ENCODE measurements at places on chromosomes 2 and 18.

DNA sequence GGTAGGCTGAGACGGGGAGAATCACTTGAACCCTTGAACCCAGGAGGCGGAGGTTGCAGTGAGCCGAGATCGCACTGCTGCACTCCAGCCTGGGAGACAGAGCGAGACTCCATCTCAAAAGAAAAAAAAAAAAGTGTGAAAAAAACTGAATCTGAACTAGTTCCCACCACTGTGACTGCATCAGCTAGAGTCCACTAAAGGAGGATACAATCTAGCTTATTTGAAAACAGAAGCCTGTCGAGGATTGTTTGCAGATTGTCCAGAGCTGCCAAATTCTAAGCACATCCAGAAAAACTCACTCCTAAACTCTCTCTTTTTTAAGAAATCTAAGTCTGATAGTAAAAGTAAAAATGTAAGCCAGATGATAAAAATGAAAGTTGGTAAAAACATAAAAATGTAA lies 10.6 kb downstream of the GFPT1 start:
- no peak for DNase-seq

- no peak for DNase-seq
These were observed 484 bp downstream of the ABCB6 start for GRCh38 chr2:219218217-219218731.

DNA sequence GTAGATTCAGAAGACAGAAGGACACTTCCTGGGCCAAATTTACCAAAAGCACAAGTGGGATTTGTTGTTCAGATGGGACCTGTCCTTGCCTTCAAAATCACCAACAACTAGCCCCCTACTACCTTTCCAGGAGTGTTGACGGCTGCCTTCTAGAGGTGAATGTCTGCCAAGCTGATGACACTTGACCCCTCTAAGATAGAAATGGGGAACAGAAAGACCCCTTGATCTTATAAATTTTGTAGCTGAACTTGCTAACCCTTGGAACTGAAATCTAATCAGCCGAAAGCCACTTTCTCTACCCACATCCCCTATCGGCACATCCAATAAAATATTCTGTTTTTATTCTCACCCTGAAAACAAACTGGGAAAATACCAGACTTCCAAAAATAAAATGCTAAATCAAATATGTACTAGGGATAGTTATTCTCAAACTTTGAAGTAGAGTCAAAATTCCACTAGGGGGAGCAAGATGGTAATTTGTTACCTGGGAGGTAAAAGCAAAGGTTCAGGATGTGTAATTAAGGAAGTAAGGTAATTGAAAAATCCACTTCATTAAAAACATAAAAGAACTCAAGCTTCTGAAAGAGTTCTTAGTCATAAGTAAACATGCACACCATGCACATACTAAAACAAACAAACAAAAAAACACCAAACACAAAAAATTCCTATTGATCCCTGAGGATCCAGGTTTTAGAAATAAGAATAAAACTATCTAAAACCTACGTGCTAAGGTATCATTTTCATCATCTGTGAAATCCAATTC lies 119.2 kb downstream of the ANKRD44 start:
- DNase-seq: no peak

GRCh38 chr18:22734791-22735627 lies 198.1 kb upstream of the RBBP8 start:
- no peak for DNase-seq

DNA sequence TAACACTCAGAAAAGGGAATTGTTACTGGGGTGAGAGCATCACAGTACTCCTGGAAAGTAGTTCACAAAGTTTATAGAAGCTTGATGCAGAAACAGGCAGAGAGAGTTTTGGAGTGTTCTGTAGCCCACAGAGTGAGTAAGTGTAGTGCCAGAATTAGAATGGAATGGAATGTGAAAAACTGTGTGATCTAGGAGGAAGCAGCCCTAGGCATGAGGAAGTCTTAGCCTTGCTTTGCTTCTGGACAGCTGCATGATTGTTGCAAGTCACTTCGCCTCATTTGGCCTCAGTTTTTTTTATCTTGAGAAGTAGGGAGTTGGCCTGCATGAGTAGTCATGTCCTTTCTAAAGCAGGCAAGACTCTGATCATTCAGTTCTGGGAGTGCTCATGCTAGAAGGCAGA lies 10.9 kb downstream of the SERPINB12 start:
- no peak for DNase-seq

DNA sequence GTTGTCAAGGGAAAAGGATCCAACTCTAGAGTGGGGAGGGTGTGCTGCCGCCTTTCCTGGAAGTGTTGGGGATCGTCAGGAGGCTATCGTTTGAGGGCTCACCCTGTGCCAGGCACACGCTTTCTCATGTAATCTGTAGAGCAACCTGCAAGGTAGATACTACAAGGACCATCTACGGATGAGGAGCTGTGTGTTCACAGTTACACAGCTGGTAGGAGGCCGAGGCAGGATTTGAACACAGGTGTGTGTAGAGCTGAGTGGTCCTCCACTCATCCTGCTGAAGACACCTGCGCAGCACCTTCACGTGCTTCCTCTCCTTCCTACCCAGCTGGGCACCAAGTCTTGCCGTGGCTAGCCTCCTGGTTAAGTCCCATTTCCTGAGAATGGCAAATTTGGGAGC lies 68.3 kb downstream of the MARCO start:
- no peak for DNase-seq

DNA sequence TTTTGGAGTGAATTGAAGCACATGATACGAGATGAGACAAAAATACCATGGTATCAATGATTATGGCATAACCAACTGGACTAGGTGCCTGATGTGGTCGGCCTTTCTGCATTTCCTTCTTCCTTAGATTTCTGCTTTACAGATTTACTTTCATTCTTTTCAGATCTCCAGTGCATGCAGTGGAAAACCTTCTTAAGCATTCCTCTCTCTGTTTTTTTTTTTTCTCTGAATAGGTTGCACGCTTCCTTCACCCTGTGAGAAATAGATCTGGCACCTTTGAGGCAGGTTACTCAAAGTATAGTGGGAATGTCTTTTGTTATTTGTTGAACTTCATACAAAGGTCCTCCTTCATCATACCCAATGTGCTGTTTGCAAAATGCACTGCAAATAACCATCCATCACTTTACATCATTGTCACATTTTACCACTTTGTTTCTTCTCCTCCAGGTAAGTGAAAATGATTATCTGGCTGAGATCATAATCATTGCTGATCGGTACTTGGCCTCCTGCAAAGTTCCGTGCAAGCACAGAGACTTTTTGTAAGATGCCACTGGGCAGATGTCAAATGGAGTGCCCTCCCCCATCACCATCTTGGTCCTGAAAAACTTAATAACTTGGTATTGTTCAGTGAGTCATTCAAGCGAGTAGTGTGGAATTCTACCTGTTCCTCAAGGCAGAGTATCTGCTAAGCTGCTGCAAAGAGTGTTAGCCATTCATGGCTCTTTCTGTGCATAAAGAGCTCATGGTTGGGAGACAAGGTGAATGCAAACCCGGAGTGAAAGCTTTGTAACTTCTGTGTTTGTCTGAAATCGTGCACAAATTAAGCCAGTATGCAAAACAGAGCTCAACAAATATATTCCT lies 30.0 kb upstream of the KLHL14 start:
- DNase-seq: no peak

DNA sequence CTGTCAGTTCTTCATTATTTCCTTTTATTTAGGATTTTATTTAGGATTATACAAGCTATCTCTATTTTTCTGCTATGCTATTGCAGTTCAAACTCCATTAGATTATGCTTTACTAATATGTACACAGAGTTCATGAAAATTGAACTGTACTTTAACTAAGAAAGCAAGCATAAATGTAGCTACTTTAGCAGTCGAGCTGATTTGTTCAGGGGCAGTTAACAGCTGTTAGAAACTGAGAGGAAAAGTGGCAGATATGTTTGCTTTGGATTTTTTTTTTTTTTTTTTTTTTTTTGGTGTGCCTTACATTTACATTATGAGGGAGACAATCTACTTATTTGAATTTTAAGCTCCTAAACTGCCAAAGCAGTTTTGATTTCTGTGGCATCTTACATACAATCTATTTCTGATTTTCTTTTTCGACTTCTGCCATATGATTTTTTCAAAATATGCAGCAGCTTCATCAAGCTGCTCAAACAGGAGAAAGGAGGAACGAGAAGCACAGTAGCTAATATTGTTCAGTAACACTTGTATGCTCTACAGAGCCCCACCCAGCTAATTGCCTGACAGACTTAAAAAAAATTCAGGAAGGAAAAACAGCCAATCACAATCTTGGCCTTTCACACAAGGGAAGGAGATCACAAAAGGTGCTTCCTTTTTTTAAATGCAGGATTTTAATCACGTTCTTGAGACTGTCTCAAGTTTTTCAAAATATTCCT lies 233.4 kb upstream of the SIX3 start:
- no peak for DNase-seq

DNA sequence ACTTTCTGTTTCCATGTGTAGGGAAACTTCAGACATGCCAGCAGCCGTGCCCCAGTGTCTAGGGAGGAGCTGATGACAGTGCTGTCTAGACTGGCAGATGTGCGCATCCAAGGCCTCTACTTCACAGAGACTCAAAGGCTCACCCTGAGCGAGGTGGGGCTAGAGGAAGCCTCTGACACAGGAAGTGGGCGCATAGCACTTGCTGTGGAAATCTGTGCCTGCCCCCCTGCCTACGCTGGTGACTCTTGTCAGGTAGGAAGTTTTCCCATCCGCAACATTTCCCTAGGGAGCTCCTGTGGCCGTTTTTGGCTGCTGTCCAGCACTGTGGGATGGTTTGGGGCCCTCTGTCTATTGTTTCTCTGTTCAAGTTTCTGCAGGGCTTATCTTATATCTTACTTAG lies 143.1 kb upstream of the TTC39C start:
- no peak for DNase-seq

DNA sequence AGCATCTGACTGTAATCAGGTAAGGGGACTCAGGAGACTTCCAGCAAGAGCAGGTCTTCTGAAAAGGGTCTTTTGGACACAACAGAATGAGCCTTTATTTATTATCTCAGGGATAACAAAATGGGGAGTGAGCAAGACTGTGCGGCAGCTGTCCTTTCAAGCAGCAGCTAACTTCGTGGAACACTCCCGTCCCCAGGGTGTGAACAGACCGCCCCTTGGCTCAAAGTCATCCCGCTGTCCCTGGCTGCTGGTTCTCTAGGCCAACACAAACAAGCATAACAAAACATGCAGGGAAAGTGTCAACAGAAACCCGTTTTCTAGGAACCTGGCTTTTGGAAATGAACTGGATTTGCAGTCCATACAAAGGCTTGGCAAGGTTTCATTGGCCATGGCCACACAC lies 787.9 kb upstream of the FANCL start:
- no peak for DNase-seq

DNA sequence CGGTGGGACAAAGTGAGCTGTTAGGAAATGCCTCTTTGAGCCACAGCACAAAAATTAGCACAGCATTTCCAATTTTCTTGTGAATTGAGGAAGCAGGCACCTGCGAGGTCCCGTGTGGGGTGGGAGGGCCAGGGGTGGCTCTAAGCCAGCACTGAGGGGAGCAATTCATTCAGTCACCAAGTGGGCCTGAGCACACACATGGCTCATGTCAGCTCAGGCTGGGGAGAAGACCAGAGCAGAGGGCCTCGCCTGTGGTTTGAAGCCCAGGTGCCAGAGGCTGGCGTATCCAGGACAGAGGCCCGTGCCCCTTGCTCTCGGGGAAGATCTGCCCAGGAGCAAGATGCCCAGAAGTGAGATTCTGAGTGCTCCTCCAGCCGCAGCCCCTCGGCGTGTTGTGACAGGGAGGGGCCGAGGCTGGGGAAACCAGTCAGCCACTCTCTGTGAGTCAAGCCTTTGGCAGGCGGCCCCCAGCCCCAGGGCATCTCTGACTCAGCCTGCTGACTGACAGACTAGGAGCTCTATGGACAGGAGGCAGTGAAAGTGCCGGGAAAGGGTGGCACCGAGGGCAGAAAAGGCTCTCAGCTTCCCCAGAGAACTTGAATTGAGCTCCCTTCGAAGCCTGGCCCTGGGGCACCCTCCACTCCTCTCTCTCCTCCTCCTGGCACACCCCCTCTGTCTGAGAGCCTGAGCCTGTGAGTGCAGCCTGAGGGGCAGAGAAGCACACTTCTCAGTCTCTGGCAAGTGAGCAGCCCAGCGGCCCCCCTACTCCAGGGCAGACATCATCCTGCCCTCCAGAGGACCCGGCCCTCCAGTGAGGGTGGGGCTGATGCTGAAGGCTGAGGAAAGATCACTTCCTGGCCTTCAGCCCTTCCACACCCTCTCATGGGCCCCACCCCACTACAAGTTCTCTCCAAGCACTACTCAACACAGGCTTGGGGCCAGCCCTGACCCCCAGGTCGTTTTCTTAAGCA lies 32.3 kb downstream of the CYP26B1 start:
- DNase-seq: no peak

DNA sequence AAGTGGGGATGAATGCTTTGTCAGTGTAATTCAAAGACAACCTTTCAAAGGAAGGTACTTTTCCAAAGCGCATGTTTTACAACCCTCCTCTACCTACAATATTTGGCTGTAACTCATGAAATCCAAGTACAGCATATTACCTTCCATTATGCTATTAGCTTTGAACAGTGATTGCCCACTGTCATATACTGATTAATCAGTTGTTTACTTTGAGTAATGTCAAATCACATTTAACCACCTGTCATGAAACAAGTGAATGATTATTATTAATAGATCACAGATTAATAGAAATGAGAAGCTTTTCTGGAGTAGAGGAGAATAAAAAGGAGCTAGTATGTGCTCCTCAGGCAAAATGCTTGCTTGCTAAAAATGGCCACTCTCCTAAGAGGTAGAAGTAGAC lies 150.5 kb upstream of the SMAD7 start:
- no peak for DNase-seq

GRCh38 chr2:120594856-120595685 lies 140.6 kb upstream of the GLI2 start:
- DNase-seq: no peak

GRCh38 chr2:147174824-147175254 lies 670.0 kb upstream of the ACVR2A start:
- DNase-seq: no peak

DNA sequence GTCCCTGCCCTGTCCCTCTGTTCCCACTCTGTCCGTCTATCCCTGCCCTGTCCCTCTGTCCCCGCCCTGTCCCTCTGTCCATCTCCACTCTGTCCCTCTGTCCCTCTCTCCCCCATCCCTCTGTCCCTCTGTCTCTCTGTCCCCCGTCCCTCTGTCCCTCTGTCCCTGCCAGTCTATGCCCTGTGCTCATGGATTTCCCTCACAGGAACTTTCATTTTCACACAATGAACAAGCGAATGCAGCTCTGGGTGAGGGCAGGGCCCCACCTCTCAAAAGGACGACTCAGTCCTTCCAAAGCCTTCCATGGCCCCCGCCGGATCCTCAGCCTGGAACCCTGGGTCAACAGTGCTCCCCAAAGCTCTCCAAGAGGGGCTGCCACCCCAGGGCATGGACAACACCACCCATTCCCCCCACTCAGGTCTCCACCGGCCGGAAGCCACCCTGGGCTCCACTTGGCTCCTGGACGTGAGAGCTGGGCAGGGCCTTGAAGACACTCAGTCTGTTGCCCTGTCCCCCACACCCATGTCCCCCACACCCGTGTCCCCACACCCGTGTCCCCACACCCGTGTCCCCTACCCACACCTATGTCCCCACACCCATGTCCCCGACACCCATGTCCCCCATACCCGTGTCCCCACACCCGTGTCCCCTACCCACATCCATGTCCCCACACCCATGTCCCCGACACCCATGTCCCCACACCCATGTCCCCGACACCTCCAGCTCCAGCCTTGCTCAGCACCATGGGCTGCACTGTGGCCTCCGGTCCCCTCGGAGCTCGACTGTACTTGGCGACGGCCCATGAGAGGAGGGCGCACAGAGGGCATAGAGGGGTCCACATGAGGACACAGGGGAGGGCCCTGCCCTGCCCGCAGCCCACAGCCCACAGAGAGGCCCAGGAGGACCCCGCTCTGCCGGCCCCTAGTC lies 156.0 kb downstream of the PXDN start:
- no peak for DNase-seq

- DNase-seq: no peak
These were observed 2.1 kb downstream of the CTDP1 start for GRCh38 chr18:79681484-79682387.

GRCh38 chr2:63698786-63699548 lies 110.2 kb downstream of the MDH1 start:
- DNase-seq: no peak

Data from GM18507 (cell line).